ENCODE measurements at places on chromosomes 13 and 19. TPM values are rescaled to one million over a fixed set of nuclear protein-coding genes. Genes with fewer than 3 reads are reported as not detected.

FFAR1 gene
- total RNA-seq: not detected

GRK1 gene
- under 0.01 TPM for total RNA-seq

NCAN gene
- not detected for total RNA-seq

TTC9B gene
- total RNA-seq: not detected

IL12RB1 gene
- 0.18 TPM for total RNA-seq

PPP1R37 gene
- 29.2 TPM for total RNA-seq

OR7C1 gene
- not detected for total RNA-seq

CGB8 gene
- not detected for total RNA-seq

F10 gene
- total RNA-seq: 10.7 TPM

TIMM29 gene
- 22.8 TPM for total RNA-seq

ITPKC gene
- 12.6 TPM for total RNA-seq

All from smooth muscle cell of bladder (primary cell).